Natural killer cell (primary cell): ENCODE measurements at places on chromosomes 5 and 9. TPM values are rescaled to one million over a fixed set of nuclear protein-coding genes. Genes with fewer than 3 reads are reported as not detected.

- DNase-seq = no peak
Measured at GRCh38 chr5:53276825-53277224, 167.3 kb upstream of the MOCS2 start.

- no peak for DNase-seq
Measured at GRCh38 chr5:126651013-126651577, 50.3 kb downstream of the PHAX start.

GRCh38 chr5:171427318-171428167 lies 8.1 kb downstream of the FGF18 start:
- peak; percentile 7 for DNase-seq

The SLC36A2 gene
- not detected for total RNA-seq

DNA sequence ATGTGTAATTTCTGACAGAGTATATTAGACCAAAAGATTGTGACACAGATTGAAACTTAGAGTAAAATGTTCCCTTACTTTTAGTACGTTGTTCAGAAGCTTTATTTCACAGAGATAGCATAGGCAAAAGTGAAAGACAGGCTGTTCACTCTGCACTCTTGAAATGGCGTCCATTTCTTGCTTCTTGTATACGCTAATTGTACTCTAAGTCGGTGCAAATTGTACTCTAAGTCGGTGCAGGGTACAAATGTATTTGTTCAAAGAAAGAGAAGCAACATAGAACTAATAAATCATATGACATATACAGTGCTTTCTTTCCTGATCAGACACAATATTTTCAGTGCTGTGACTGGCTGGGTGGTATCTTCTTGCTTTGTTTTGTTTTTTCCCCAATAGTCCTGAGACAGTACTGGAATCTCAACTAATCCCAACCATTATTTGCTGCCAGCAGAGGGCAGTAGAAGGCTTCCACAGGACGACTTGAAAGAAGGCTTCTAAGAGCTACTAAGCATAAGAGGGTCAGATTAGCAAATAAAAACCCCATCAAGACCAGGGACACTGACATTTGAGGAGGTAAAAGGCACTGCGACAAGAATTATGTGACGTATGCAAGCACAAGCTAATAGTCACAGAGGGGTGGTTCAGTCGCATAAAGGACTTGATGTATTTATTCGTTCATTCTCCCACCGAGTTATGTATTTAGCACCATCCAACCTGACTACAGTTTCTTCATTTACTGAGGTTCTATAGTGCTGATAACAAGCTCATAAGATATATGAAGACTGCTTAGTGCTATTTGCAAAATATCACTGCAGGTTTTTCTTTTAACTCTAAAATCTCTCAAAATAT lies 831.8 kb downstream of the TAF11L14 start:
- no peak for DNase-seq

The SMIM32 gene
- not detected for total RNA-seq
